ENCODE measurements at places on chromosomes 7 and 10.

DNA sequence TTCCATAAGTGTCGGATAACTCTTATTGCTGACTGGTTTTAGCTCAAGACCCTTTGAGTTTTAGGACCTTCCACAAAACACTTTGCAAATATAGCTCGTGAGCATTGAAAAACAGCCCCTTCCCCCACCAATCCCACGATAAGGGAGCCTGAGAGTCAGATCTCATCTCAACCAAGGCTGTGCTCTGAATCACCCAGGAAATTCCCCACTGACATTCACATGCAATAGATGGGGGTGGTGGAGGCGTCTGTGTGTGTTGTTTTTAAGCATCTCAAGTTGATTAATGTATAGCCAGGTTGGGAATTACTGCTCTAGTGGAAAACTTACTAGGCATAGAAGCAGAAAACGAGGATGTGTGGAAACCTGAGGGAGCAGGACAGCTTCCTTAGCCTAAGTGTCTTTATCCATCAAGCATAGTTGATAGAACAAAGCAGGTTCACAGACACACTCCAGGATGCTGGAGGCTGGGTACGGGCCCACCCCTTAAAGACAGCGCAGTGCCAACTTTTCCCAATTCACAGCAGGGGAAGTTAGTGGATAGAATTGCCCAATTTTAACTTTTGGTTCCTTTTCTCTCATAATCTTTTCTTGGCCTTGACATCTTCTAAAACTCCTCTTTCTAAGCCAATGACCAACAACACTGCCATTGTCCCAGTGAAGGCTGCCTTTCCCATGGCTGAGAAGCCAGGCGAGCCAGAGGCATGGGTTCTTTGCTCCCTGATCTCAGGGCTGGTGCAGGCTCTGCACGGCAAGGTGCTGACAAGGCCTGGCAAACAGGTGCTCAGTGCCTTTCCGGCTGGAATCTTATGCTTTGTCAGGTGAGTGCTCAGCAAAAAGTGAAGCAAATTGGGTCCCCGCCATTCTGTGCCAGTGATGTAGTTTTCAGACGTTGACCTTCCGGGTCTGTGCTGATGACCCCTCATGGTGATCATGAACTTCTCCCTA, 98.5 kb upstream of the INSIG1 start:
- DNase-seq = peak; percentile 93

DNA sequence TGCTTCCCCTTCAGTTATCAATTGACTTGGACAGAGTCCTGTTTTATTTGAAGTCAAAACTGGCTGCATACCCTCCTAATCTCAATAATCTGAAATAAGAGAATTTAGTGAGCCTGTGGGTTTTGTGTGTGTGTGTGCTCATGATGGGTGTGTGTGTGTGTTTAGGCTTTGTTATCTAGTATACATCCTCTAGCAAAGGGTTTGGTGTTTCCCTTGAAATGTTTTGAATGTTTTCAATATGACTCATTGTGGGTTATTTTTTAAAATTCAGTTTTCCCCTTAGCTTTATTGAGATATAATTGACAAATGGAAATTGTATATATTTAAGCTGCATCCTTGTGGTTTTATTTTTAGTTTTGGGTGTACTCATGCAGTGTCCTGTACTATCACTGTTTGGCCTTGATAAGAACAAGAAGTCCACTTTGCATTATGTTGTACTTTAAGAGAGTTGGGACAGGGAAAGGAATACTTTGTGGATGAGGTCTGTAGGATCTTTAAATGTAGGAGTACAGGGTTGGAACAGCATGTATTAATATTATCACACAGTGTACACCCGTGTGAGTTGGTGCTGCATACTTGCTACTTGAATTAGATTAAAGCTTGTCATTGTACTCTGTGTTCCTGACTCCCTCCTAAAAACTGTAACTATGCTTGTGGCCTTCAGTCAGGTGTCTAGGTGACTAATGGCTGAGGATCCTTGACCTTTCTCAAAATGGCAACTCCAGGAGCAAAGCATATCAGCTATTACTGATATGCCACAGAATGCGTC, 58.3 kb downstream of the VCL start:
- DNase-seq = peak; percentile 57

GRCh38 chr7:136179851-136180721, 202.9 kb upstream of the MTPN start:
- DNase-seq = no peak

GRCh38 chr10:77590344-77591237, 47.0 kb downstream of the KCNMA1 start:
- no peak for DNase-seq

GRCh38 chr7:117350027-117350426, 27.2 kb upstream of the WNT2 start:
- no peak for DNase-seq

- no peak for DNase-seq
These were observed 145.9 kb downstream of the GFRA1 start for GRCh38 chr10:116126954-116127695.

Data from kidney glomerular epithelial cell (primary cell).